Activated effector memory CD4-positive, alpha-beta T cell treated with Interleukin-2 at 50 U/mL for 16 hours (primary cell): ENCODE measurements at places on chromosomes 1 and 21.

GRCh38 chr21:34604556-34604955, 10.4 kb downstream of the RCAN1 start:
- DNase-seq: no peak

GRCh38 chr1:4726620-4727341, 72.4 kb downstream of the AJAP1 start:
- no peak for DNase-seq

- no peak for DNase-seq
Measured at GRCh38 chr1:178354816-178355215, 141.9 kb downstream of the CLEC20A start.

DNA sequence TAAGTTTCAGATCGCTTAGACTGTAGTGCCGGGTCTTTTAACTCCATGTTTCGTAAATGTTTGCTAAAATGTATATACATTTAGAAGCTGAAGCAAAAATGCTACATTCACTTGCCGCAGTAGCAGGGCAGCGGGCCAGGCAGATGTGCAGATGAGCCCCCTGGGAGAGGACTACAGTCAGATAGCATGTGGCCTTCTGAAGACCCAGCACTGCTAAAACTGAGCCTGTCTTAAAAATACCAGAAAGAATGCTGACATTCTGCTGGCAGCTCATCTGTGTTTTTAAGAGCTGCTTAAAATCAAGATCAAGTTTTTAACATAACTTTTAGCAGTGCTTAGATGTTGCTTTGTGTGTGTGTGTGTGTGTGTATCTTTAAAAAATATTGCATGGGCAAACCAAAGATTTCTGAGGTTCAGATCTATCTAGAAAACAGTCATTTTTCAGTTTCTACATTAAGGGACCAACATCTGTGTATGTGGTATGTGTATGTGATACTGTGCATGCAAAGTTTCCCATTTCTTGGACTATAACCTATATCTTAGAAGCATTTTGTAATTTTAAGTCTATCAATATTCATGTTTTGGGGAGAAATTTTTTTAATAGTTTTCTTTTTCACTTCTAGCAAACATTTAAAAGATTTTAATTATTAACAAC, 31.7 kb downstream of the CHRM3 start:
- no peak for DNase-seq

GRCh38 chr1:231625975-231626534, 535 bp upstream of the DISC1 start:
- no peak for DNase-seq

GRCh38 chr1:114428083-114428754, 82.8 kb downstream of the TRIM33 start:
- no peak for DNase-seq

GRCh38 chr1:230979952-230980351, 1.1 kb downstream of the ARV1 start:
- DNase-seq: no peak

GRCh38 chr1:160086456-160086892, 5.1 kb downstream of the KCNJ9 start:
- DNase-seq: no peak
